ENCODE measurements at places on chromosomes 1 and 21.

GRCh38 chr1:20078171-20078651, 8.2 kb downstream of the PLA2G5 start:
- no peak for DNase-seq

DNA sequence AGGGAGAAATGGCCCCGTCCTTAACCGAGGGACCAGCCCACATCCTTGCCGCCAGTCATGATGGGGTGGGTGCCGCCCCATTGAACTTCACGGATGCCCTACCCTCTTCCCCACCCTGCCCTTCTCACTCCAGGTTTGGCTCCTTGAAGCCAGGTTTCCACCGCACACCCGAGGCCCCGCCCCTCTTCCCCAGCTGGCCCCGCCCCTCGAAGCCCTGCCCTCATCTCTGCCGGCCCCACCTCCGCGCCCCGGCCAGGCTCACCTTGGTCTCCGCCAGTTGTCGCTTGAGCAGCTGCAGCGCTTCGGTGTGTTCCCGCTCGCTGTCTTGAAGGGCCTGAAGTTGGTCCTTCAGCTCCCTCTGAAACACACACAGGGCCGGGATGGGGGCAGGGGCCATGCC, 16.6 kb downstream of the TRIM62 start:
- DNase-seq = no peak

- DNase-seq = no peak
Measured at GRCh38 chr1:181151378-181152326, 63.2 kb downstream of the IER5 start.

DNA sequence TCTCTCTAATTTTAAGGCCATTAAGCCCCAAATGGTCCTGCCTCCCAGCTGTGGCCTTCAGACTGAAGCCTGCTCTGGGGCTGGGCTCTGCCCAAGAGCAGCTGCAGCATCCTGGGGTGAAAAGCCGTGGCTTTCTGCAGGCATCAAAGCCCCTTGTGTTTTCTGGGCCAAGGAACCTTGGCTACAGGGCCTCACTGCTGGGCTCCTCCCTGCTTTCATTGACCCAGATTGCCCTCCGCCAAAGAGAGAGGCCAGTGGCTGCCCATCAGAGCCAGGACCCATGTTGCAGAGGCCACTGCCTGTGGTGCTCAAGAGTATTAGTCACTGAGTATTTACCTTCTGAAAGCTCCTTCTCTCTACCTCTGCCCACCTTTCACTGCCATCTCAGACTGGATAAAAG, 1.6 kb downstream of the ZNF648 start:
- no peak for DNase-seq

DNA sequence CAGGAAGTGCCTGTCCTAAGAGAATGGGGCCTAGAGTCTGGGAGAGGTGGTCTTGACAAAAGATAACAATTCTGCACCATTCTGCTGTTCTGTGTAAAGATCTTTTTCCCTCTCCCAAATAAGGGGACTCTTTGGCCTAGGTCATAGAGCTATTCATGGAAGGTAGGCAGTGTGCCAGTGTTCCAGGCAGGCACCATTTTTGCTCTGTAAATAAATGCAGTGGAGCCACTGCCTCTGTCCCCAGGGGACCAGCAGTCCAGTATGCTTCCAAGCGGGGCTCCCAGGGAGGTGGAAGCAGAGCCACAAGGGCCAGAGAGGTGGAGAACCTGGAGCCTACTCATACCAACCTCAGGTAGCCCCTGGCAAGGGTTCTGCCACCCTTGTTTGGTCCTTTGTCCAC, 25.9 kb downstream of the KCNA2 start:
- DNase-seq = no peak

- no peak for DNase-seq
Measured at GRCh38 chr21:44958471-44959191, 18.8 kb downstream of the SLX9 start.

DNA sequence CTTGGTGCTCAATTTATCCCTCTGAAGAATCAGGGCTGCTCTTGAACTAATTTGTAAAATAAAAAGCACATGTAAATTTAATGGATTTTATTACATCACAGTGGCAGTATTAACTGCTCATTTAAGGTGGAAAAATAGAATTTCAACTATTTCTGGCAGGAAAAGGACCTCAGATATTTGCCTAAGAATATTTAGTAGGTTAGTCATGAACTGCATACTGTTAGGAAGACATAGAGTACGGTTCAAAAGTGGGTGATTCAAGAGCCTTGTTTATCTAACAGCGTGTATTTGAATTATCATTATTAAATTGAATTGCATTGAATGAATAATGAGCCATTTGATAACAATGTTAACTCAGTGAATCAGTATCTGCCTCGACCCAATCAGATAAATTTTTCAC, 248.8 kb upstream of the PBX1 start:
- DNase-seq = no peak

DNA sequence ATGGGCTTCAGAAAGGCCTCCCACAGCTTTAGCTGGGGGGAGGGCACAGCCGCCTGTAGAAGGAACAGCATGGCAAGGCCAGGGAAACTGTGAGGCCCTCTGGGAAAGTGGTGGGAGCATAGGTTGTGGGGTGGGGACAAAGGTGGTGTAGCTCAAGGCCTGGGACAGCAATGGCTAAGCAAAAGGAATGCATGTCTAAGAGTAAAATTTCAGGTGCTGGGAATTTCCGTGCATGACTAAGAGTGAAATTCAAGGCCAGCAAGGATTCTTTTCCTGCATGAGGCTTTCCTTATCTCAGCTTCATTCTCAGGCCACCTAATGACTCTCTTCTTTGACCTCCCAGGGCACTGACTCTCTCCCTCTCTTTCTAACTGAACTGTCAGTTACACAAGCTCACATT, 86.5 kb upstream of the WNT4 start:
- no peak for DNase-seq

GRCh38 chr1:61152469-61153105, 70.2 kb downstream of the NFIA start:
- DNase-seq = no peak

- DNase-seq = no peak
Measured at GRCh38 chr1:206808615-206809014, 36.3 kb upstream of the IL10 start.

GRCh38 chr1:88022516-88022915, 661.6 kb upstream of the PKN2 start:
- DNase-seq = no peak

DNA sequence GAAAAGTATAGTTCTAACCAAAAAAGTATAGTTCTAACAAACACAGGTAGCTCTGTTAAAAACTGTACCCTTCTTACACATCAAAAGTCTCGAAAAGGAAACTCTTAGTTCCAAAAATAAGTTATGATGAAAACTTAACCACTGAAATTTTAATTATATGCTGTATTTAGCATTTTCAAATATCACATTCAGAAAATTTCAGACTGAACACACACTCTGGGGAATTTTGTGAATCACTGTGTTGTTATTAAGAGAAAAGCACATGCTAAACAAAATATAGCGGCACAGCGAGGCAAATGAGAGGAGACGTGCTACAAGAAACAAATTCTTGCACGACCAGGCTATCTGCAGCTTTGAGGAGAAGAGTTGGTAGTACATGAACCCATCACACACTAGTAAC, 30.4 kb downstream of the VAV3 start:
- no peak for DNase-seq

DNA sequence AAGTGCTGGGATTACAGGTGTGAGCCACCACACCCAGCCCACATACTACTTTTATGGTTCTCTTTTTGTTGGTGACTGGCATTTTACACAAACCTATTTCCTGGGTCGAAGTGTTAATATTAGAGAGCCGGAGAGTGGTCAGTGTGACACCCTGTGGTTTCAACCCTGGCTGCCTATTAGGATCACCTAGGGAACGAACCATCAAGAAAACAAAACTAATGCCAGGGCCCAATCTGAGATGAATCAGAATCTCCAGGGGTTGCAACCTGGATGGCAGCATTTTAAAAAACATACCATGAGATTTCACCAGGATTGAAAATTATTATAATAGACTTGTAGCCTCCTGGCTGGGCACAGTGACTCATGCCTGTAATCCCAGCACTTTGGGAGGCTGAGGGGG, 6.1 kb downstream of the MRPS21 start:
- DNase-seq = no peak

- DNase-seq = no peak
Measured at GRCh38 chr1:182279302-182279701, 112.3 kb downstream of the GLUL start.

GRCh38 chr1:237692255-237692654, 198.5 kb downstream of the ZP4 start:
- no peak for DNase-seq

- peak; percentile 18 for DNase-seq
Measured at GRCh38 chr1:244461245-244462071, at the start of gene CATSPERE. Gene CATSPERE, plus strand, starts transcription at chr1:244461273. Its CDS starts 157 bp downstream, at chr1:244461430.

- peak; percentile 23 for DNase-seq
Measured at GRCh38 chr21:36535618-36536241, 55.8 kb upstream of the CLDN14 start.

DNA sequence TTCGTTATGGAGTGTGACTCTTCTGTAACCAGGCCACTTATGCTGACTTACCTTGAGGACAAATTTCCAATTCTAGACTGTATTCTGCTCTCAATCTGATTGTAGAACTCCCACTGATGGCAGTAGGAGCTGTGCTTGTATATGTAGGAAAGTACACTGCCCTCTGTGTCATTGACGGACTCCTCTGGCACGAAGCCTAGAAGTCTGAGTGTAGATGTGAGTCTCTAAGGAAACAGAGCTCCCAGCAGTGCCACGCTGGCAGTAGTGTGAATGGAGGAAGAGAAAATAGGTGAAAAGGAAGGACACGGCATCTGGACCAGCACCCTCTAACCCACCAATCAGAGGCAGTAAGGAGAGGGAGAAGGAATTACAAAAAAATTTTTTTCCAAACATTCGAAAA, 130.4 kb upstream of the ADGRL2 start:
- DNase-seq = no peak

- DNase-seq = no peak
Measured at GRCh38 chr1:107138767-107139445, 1.9 kb upstream of the NTNG1 start.

- no peak for DNase-seq
Measured at GRCh38 chr1:108708691-108709660, 3.7 kb upstream of the FNDC7 start.

- DNase-seq = no peak
Measured at GRCh38 chr1:216960716-216961115, 237.5 kb upstream of the ESRRG start.

- no peak for DNase-seq
Measured at GRCh38 chr1:37533317-37534093, 18.9 kb upstream of the MEAF6 start.

- no peak for DNase-seq
Measured at GRCh38 chr1:169782596-169782995, 12.1 kb downstream of the METTL18 start.

DNA sequence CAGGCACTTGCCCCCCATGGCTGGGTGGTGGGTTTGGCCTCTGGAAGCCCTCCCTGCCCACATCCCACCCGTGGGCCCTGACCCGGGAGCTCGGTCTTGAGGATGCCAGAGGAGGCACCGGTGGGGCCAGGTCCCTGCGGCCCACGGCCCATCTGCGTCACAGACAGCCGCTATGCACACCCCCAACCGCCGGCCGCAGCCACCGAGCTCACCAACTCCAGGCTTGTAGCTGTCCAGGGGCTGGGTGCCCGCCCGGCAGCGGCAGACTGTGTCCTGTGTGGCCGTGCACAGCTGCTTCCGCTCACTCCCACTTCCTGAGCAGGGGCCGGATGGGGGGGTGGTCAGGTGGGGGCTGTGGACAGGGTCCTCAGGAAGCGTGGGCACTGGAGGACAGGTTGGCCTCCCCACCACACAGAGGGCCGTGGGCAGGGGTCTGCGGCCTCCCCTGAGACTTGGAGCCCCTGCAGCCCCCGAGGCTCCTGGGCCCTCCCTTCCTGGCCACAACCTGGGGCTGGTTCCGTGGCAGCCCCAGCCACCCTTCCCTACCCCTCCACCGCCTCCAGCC, 1.1 kb downstream of the TNFRSF4 start:
- DNase-seq = no peak

GRCh38 chr1:235562589-235562988, 58.3 kb upstream of the B3GALNT2 start:
- DNase-seq = no peak

DNA sequence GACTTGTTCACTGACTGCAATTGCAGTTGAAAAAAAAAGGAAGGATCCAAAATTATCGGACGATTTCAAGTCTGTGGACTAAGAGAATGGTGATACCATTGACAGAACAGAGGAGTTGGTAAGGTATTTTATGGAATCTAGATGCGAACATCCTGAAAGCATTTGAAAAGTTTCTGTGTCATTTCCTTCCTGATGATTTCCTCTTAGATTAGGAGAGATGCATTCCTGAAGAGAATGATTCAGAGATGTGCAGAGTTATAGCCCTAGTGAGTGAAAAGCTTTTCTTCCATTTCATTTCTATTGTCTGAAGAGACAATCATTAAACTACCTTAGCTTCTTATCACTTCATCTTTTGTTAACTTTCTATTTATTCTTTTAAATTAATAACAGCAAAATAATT, 200.0 kb downstream of the KCNK2 start:
- no peak for DNase-seq
